ENCODE measurements at places on chromosomes 2 and 18.

DNA sequence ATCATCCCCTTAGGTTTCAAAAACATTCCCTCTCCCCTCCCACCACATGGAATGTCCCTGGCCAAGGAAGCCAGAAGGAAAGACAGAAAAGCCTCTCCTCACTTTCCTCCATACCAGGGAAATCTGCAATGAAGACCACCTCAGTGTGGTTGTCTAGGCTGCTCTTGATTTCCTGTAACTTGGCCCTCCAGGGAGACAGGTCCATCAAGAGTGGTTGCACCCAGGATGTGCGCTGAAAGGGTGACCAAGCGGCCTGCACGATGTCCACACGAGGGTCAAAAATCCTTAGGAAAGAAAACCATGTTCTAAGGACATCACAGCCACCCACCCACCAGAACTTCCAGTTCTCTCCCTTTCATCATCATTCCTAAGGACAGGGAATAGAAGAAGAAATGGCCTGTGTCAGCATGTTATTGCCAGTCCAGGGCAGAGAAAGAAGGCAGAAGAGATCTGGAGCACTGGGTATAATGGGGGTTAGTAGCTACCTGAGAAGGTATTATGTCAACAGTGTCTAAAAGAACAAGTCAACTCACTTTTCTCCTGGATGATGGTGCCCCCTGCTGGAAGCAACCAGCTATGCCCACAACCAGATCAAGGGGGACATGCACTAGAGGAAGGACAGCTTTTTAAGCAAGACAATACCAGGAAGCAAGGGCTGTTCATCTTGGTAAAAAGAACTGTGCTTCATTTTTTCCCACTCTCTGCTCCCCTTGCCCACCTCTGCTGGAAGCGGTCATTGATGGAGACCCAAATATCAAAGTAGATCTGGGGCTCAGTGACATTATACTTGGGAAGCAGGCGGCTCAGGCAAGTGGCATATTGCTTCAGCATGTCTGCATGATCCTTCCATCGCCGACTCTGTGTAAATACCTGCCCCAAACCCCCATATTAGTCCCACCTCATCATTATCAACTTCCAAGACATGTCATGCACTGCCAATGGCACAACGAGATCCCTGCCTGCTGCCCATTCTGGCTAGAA lies 9.3 kb downstream of the GGCX start:
- peak; percentile 81 for DNase-seq

GRCh38 chr2:183389546-183390080 lies 265.4 kb downstream of the NUP35 start:
- DNase-seq: no peak

GRCh38 chr2:206670531-206671319 lies 28.4 kb downstream of the FAM237A start:
- DNase-seq: no peak

GRCh38 chr18:46167971-46168370 lies 63.8 kb downstream of the HAUS1 start:
- no peak for DNase-seq

DNA sequence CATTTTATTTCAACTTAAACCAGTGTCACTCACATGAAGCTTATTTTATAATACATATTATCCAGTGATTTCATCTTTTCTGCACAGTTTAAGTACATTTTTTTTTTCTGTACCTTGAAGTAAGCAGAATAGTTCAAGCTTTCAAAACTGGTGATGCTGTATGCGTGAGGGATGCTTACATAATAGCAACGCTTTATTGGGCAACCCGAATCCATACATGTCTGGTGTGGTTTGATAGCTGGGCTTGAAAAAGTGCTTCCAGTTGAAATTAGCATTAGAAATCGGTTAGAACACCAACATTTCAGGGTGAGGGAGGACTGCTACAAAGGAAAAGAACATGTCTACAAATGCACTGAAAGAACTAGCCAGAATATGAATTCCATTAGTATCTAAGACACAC lies 117.4 kb downstream of the MBP start:
- no peak for DNase-seq

DNA sequence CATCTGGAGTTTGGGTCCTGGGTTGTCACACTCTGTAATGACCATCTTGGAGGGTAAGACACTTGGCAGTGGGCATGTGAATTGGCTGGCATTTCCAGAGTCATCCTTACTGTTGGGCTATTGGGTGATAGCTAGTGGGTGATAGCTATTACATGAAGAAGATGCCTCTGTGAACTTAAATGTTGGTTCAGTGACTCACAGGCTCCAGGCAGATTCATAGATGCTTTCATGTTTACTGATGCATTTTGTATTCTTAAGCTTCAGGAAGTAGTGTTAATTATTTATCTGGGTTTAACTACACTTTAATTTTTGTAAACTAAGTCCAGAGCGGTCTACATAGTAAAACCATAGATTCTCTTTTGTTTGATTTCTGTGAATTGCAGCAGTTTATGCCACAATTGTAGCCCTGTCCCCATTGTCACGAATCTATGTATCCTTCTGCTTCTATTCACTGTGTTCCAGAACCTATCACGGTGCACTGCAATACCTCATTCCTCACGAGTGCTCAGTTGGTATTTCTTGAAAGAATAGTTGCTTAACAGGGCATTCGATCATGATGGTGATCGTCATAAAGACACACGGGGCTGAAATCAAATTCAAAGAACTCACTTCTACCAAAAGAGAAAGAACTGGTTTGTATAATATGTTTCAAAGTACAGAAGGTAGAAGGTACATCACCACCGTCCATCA lies 79.7 kb downstream of the GBX2 start:
- no peak for DNase-seq

- DNase-seq: no peak
Measured at GRCh38 chr2:19651466-19651865, 250.3 kb downstream of the TTC32 start.

GRCh38 chr18:67081482-67082211 lies 434.9 kb downstream of the DSEL start:
- no peak for DNase-seq

- no peak for DNase-seq
Measured at GRCh38 chr18:12772111-12772510, 69.3 kb downstream of the PSMG2 start.

GRCh38 chr2:38427054-38427453 lies 50.0 kb upstream of the ATL2 start:
- no peak for DNase-seq

DNA sequence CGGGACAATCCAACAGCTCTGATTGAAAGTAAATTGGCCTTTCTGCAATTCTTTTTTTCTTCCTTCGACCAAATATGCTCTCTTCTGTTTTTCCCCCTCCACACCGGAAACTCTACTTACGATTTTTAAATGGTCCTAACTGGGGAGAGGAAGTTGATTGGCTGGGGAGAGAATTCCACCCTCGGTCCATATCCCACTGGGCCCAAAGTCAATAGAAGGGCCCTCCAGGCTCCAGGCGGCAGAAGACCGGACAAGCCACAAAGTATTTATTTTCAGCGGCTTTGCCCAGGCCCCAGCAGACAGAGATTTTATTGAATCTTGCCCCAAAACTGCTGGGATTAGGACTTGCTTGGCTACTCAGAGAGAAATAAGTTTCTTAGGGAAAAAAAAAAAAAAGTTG lies 37.1 kb upstream of the SMAD7 start:
- no peak for DNase-seq

DNA sequence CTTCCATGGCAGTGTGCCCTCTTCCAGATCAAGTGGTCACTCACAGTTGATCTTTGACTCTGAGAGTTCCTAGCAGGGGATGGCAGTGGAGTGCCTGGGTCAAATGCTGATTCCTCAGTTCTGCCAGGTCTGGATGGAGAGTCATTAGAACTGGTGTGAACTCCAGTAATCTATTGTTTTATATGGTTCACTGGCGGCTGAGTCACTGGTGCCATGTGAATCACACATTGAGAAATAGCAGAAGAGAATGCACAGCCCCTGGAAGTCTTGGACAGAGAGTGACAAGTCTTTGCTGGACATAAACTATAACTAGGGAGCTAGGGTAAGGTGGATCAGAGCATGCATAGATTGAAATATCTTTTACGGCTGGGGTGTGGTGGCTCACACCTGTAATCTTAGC lies 86.9 kb downstream of the EIF2AK3 start:
- no peak for DNase-seq
